A549 treated with CORT108297 at 1 μM for 4 hours (cell line): ENCODE measurements at places on chromosomes 2 and 18. TPM values are rescaled to one million over a fixed set of nuclear protein-coding genes. Genes with fewer than 3 reads are reported as not detected.

Gene MAP4K3
- 16.9 to 24.6 TPM (median 20.3 TPM) in 5 replicates for total RNA-seq

Gene NYAP2
- not detected in 5 replicates for total RNA-seq

Gene DNAJC5G
- total RNA-seq: not detected in 5 replicates

Gene TRIM43
- 0.07 TPM in 1 of 5 replicates, not detected in the others for total RNA-seq

Gene TUBA4B
- total RNA-seq: 0.30 to 0.56 TPM (median 0.37 TPM) in 5 replicates

Gene ALMS1
- total RNA-seq: 8.5 to 10.2 TPM (median 9.4 TPM) in 5 replicates

Gene DQX1
- 0.06 to 0.16 TPM (median 0.12 TPM) in 5 replicates for total RNA-seq

Gene HAUS1
- 32.0 to 47.5 TPM (median 34.2 TPM) in 5 replicates for total RNA-seq

Gene ABCG5
- not detected in 5 replicates for total RNA-seq

Gene FSHR
- not detected in 5 replicates for total RNA-seq

Gene GYPC
- total RNA-seq: not detected in 5 replicates

Gene ALPP
- total RNA-seq: 0.59 to 0.81 TPM (median 0.74 TPM) in 5 replicates

Gene LINC00305
- not detected in 5 replicates for total RNA-seq

Gene ELP2
- 32.6 to 38.1 TPM (median 34.9 TPM) in 5 replicates for total RNA-seq

Gene CROCC2
- not detected in 5 replicates for total RNA-seq

Gene SCYGR4
- not detected in 5 replicates for total RNA-seq

Gene NETO1
- not detected in 5 replicates for total RNA-seq

Gene WNT6
- total RNA-seq: 0.05 to 0.28 TPM (median 0.17 TPM) in 4 of 5 replicates, not detected in the other

Gene TDRD15
- total RNA-seq: not detected in 5 replicates

Gene HOXD10
- total RNA-seq: 5.3 to 7.2 TPM (median 6.8 TPM) in 5 replicates

Gene NT5DC4
- total RNA-seq: 0.06 TPM in 1 of 5 replicates, not detected in the others

Gene IGFBP5
- total RNA-seq: 0.10 to 0.27 TPM (median 0.19 TPM) in 5 replicates

Gene CD207
- total RNA-seq: 0.07 TPM in 1 of 5 replicates, not detected in the others
